ENCODE measurements at places on chromosomes 12 and 14. TPM values are rescaled to one million over a fixed set of nuclear protein-coding genes. Genes with fewer than 3 reads are reported as not detected.

The RAD52 gene
- 20.9 TPM for total RNA-seq

DNA sequence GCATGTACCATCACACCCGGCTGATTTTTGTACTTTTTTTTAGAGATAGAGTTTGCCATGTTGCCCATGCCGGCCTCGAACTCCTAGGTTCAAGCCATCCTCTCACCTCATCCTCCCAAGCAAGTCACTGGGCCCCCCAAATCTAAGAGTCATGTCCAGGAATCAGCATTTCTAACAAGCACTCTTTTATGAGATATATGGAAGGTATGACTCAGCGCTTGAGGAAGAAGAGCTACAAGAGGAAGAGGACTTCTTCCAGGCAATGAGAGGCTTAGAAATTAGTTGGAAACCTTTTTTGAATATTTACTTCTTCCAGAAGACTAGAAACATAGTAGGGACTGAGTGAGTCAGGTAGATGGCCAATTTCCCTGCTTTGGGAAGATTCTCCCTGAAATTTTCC is 114.5 kb downstream of the HMGA2 start:
- peaks cover 6% of the 10 kb centered on the region for H3K4me1 ChIP-seq
- no peaks in the 10 kb centered on the region for H3K27me3 ChIP-seq
- H3K4me3 ChIP-seq = no peak overlapping the region
- no peaks in the 10 kb centered on the region for H3K36me3 ChIP-seq
- DNase-seq = no peak

The CLEC6A gene
- not detected for total RNA-seq

The GYS2 gene
- total RNA-seq = not detected

DNA sequence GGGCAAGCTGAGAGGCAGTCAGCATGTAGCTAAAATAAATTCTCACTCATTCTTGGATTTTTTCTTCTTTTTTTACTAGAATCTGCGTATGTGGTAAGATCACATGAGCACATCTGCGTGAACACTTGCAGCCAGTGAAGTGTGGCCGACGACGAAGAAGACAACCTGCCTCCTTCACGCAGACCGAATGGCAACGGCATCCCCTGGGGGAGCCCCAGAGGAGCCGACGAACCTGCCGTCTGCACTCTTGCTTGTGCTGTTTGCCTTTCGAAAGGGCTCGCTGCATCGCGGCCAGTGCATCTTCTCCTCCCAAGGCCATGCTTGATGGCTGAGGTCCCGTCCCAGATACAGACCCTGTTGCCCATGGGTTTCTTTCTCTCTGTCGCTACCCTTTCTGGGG is 113.8 kb downstream of the KCNK10 start:
- H3K36me3 ChIP-seq = no peaks in the 10 kb centered on the region
- no peak overlapping the region for H3K4me3 ChIP-seq
- H3K4me1 ChIP-seq = no peaks in the 10 kb centered on the region
- H3K27me3 ChIP-seq = no peaks in the 10 kb centered on the region
- no peak for DNase-seq

GRCh38 chr14:22200977-22201605 is 387.9 kb downstream of the DAD1 start:
- no peak overlapping the region for H3K27ac ChIP-seq
- no peaks in the 10 kb centered on the region for H3K36me3 ChIP-seq
- H3K4me3 ChIP-seq = no peak overlapping the region

DNA sequence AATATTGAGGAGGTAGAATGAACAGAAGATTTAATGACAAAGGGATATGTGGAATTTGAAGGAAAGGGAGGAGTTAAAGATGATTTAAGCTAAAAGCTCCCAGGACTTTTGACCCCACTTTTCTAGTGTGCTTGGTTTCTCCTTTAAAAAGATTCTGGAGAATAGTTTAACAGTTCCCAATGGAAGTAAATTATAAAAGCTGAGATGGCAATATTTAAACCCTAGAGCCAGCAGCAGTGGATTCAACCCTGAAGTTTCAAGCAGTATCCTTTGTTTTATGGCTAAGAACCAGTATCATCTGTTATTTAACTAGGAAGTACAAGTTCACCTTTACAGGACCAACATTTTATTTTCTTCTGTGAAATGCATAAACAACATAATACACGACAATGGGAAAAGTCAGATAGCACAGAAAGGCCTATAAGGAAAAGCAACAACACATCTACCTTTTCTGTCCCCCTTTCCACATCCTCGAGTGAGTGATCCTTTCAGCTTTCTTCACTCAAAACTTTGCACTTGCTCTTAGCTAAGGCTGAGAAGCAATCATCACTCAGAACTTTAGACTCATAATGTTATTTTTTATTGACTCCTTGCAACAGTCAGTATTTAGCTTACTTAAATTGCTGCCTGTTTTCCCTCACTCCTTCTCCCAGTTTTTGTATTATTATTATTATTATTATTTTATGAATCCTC is 264.5 kb downstream of the FBXL14 start:
- H3K27ac ChIP-seq = no peak overlapping the region
- no peak overlapping the region for H3K4me3 ChIP-seq
- H3K27me3 ChIP-seq = no peaks in the 10 kb centered on the region
- DNase-seq = no peak

DNA sequence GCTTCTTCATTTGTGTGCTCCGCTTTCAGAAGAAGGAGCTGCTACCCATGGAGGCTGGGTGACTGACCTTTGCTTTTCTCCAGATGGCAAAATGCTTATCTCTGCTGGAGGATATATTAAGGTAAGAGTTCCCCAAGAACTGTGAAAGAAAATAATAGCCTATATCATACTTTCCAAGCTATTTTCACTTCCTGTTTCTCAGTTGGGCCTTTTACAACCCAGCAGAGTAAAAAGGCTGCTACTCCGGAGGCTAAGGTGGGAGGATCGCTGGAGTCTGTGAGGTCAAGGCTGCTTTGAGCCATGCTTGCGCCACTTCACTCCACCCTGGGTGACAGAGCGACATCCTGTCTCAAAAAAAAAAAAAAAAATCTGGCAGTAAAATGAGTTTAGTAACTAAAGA is 82.1 kb downstream of the APAF1 start:
- no peak overlapping the region for H3K27ac ChIP-seq
- no peak for DNase-seq
- H3K36me3 ChIP-seq = no peaks in the 10 kb centered on the region
- no peaks in the 10 kb centered on the region for H3K4me1 ChIP-seq
- no peaks in the 10 kb centered on the region for H3K27me3 ChIP-seq

DNA sequence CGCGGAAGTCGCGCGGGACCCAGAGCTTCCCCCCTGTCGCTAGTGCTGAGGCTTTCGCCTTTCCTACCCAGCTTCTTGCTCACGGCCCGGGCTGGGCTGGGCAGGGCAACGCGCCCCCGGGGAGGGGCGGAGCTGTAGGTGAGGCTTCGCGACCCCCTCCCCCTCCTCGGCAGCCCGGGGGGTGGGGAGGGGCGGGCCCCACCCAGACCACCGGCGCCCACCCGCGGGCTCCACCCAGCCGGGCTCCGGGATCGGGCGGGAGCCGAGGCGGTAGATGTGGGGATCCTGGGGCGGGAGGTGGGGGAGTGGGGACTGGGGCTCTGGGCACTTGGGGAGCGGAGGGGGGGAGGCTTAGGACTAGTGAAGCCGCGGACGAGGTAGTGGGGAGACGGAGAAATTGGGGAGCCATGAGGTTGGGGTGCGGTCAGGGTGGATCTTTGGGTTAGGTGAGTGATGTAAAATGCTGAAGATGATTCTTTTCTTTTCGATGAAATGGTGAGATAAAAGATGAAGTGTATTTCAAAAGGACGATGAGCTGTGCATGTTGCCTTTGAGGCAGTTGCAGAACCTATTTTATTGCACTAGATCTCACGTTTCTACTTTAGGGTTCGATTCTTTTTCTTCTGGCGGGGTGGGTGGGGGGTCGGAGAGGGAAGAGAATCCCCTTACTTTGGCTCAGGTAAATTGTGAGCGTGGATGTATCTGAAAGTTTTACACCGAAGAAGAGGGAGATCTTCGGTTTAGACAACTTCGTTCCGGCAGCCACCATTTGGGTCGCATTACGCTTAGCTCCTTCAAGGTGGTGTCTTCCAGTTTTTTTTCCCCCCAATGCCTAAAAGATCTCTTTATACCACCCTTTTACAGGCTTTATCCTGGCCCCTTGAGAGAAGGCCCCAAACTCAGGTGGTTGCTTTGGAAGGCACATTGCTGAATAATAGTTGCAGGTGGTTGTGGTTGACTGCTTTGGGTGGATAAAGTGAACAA is 619 bp downstream of the ERC1 start:
- no peaks in the 10 kb centered on the region for H3K27me3 ChIP-seq
- H3K4me1 ChIP-seq = peaks cover 15% of the 10 kb centered on the region
- DNase-seq = peak; percentile 54
- peak overlapping the region; percentile 96 for H3K4me3 ChIP-seq
